Stimulated activated CD4-positive, alpha-beta T cell treated with anti-CD3 and anti-CD28 coated beads, Interleukin-15, amount 100 ng/mL, for 48 hours (primary cell): ENCODE measurements at places on chromosomes 6 and 20.

DNA sequence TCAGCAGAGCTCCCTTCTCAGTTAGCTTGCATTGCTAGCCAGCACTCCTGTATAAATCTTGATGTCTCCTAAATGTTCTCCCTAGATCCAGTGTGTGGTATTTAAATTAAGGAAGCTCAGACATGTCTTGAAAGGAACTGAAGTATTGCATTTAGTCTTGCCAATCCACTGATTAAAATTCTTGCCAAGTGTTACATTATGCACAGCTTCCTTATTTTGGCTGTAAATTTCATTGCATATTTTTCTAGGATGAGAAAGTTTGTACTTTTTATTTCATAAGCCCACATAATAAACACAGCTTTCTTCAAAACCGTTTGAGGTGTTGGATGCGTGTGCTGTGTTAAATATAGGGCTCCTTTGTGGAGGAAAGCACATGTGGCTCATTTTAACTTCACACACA is 329.8 kb upstream of the FLRT3 start:
- DNase-seq = no peak

GRCh38 chr6:77424761-77425160 is 38.5 kb downstream of the HTR1B start:
- no peak for DNase-seq

GRCh38 chr6:25899123-25899522 is 25.1 kb upstream of the SLC17A3 start:
- no peak for DNase-seq

- no peak for DNase-seq
Measured at GRCh38 chr6:15380351-15380750, 134.5 kb downstream of the JARID2 start.
